ENCODE measurements at places on chromosomes 1 and 21.

DNA sequence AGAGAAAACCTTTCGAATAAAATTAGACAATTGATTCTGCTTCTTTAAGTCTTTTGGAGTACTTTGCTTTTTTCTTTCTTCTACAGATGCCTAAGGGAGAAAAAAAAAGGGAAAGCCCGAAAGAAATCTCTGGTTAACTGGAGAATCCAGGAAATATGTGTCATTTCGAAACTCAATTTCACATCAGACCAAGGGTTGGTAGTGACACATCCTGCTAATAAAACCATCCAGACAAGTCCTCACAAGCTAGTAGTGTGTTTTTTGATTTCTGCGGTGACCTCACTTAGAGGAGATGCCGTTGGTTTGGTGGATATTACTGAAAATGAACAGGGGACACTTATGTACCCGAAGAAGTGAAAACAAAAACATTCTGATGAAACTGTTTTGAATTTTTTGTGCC is 726.5 kb upstream of the ADAMTS5 start:
- peak; percentile 12 for DNase-seq

DNA sequence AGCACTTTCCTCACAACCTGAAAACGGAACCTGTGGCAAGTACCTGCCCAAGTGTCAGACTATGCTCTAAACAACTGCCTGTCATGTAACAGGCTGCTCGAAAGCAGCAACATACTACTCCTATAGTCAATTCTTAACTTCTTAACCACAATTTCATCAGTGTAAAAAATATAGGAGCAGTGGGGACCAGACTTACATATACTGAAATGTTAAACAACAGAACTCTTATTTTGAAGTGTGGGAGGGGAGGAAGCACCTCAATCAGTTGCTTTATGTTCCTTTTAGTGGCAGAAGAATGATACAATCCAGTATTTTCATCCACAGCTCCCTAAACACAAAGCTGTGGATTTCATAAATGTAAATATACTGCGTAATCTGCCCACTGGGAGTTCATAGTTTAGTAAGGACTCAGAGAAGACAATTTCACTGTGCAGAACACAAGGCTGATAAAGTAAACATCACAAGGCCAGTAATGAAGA is 44.2 kb downstream of the WLS start:
- DNase-seq = no peak

- no peak for DNase-seq
Measured at GRCh38 chr1:28306301-28306949, 22.4 kb upstream of the MED18 start.

GRCh38 chr1:93549811-93550210 is 101.9 kb downstream of the FNBP1L start:
- no peak for DNase-seq

DNA sequence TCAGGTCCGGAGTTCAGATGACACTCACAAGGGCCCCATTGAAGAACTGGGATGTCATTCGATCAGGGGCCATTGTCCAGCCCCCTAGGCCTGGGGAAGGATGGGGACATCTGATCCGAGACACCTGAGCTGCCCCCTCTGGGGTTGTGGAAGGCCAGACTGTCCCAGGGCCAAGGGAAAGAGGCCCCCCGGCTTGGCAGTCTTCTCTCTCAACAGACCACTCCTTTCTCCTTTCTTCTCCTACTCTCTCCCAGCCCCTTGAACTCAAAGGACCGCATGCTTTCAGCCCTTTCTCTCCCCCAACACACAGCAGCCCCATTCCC is 1.1 kb downstream of the S100A1 start:
- DNase-seq = no peak

DNA sequence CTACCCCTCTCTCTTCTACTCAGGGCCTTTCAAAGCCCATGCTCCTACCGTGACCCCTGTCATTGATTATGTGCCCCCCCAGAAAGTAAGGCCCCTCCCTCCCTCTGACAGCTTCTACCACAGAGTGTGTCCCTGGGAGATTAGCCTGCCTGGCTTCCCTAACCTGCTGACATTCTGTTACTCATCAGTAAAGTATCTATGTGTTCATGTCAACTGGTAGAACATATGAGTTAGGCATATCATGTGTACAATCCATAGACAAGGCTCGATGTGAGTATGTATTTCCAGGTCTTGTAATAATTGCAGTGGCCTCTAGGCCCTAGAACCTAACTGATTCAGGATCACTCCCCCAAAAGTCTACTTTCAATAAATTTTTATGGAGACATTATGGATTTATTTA is 120.0 kb downstream of the GIPC2 start:
- DNase-seq = no peak

- no peak for DNase-seq
Measured at GRCh38 chr1:18954270-18955071, 2.0 kb downstream of the IFFO2 start.

DNA sequence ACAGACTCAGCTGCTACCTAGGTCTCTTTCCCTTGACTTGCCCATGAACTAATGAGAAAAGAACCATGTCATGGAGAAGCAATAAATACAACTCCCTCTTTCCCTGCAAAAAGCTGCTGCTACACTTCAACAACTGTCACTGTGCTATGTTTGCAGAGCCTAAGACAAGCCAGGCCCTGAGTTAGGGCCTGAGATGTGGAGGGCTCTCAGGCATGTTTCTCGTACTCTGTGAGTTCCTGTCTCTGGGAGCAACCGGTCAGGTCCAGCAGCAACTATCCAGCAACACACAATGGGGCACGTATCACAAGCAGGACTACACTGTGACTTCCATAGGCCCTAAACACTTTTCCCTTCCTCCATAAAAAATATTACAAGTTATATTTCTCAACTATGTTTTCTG is 91.7 kb downstream of the JAK1 start:
- DNase-seq = no peak

GRCh38 chr1:71054281-71054731 is 6.7 kb upstream of the PTGER3 start:
- DNase-seq = no peak

DNA sequence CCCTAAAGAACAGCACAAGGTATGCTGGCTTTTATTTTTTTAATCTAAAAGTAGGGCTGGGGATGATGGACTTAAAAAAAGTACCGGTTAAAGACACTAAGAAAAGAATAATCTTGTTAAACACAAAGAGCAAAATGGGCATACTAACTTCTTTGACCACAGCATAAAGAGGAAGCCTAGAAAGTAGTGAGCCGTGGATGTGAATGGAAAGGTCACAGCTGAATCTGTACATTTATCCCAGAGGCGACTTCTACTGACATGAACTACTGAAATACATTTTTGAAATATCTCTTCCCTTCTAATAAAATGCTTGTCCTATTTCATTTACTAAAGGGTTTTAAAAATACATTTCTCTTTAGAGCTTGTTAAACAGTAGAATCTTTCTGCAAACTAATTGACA is 140.7 kb downstream of the SLC45A1 start:
- DNase-seq = no peak

GRCh38 chr1:168235548-168235885 is 9.7 kb downstream of the SFT2D2 start:
- DNase-seq = no peak

DNA sequence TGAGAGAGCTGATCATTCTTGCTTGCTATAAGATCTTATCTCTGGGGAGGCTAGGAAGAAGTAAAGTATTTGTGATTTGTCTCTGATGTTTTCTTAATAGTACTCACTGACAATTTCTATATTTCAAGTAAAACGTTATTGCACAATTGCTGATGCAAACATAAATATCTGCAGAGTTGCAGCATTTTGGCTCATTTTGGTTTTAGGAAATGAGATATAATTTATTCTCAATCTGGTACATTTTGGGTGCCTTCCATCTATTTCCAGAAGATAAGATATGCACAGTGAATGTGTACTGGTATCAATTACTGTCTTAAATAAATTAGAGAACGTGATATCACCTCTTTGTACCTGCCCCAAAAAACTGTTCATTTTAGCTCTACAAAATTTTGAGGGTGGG is 1431.5 kb downstream of the BRINP3 start:
- DNase-seq = no peak

DNA sequence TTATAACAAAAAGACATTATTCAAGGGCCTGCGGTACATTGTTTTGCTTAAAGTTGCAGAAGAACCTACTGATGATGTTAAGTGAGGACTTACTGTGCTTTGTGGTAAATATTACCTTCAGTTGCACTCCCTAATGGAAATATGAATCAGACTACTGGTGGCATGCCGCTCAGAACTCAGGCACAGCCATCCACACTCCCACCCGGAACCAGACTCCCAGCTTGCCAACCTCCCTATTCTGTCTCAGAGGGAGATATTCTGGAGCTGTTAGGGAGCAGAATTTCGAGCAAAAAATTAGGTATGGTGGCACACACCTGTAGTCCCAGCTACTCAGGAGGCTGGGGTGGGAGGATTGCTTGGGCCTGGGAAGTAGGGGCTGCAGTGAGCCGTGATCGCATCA is 13.1 kb downstream of the PGBD5 start:
- no peak for DNase-seq

GRCh38 chr1:18868801-18869424 is 9.5 kb upstream of the TAS1R2 start:
- no peak for DNase-seq

DNA sequence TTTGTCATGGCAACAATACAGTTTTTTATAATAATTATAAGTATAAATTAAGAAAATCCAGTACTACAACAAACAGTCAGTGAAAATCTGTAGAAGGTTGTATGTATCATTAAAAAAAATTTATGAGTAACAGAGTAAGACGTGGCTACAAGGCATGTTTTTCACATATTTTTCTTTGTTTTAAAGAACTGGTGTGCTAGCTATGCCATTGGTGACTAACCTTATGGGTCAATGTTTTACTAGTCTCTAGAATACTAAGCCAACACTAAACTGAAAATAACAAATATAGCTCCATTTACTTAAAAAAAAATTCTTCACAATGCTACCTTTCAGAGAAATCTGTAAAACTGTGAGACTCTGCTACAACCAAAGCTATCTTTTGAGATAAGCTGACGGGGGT is 261.5 kb downstream of the ADGRL2 start:
- no peak for DNase-seq

GRCh38 chr1:64750875-64751274 is 6.0 kb downstream of the RAVER2 start:
- no peak for DNase-seq

DNA sequence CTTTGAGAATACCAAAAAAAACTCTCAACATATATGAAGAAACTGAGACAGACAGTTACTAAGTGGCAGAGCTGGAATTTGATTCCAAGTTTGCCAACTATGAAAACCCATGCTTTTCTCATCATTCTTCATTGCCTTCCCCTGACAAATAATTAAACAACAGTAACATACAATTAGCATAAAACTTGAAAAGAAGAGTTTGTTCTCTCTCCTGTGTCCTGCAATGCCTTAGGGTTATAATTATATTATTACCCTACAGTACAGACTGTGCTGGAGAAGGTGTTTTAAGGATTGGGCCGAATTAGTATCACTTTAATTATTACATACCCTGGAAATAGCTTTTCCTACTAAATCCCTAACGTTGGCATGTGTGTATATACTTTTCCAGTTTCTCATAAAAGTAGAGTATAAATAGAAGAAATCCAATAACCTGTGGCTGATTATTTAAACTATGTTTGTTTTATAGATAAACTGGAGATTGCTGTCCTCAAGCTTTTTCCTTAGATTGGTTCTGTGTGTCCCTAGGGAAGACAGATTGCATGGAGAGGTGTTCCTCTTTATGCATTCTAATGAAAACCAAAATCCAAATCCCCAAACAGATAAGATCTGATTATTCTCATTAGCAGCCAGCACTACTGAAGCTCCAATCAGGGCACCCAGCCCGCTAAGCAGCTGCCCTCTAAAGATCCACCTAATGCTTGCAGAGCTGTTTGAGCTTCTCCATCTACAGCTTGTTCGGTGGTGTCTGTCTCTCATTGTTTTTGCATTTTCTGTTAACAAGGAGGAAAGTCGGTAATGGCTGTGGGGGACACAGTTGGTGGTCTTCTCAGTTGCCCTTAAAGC is 156.3 kb downstream of the TM2D1 start:
- DNase-seq = no peak

GRCh38 chr1:116908820-116909511 is 750 bp upstream of the PTGFRN start:
- DNase-seq = no peak

GRCh38 chr1:84584126-84584525 is 9.9 kb upstream of the CTBS start:
- DNase-seq = no peak

DNA sequence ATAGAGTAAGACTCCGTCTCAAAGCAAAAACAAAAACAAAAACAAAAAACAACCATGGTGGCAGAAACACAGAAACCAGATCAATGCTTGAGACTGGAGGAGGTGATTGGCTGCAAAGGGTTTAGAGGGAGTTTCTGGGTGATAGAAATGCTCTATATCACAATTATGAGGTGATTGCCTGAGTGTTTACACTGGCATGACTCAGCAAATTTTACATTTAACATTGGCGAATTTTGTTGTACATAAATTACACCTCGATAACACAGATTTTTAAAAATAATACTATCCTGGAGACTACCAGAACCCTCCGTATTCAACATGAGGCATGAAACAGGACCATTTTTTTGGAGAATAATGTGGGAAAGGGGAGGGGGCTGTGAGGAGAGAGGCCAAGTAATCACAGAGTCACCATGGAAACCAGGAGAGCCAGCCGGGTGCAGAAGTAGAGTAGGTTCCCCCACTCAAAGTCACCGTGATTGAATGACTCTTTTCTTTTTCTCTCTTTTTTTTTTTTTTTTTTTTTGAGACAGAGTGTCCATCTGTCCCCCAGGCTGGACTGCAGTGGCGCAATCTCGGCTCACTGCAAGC is 24.3 kb downstream of the HEYL start:
- DNase-seq = no peak

DNA sequence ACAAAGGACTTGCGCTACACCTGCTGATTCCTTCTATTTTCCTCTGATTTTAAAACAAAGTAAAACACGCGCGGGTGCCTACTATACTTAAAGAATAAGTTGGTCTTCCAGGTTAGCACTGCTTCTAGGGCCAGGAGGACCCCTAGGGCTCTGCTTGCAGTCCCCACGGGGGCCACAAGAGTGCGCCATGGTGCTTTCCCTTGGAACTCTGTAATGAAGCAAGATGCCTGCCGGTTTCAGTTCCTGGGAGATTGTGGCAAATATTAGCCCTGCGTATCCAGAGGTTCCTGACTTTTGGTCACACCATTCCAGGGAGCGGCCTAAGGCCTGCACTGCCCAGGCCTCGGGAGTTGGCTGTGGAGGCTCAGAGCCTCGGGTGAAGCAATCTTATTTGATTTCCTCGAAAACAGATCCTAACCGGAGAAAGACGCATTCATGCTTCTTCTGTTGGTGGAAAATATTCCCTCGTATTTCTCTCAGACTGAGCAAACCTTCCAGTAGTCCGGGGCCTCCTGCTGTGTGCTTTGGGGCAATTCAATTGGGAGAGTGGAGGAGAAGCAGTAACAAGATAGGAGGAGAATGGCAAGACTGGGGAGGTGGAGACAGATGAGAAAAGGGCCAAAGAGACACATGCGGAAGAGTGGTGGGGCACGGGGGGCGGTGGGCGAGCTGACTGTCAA is 25.3 kb downstream of the ADAM30 start:
- peak; percentile 48 for DNase-seq

- no peak for DNase-seq
Measured at GRCh38 chr21:45974073-45975019, 7.2 kb upstream of the COL6A1 start.
